Stimulated activated CD8-positive, alpha-beta memory T cell treated with anti-CD3 and anti-CD28 coated beads, Interleukin-15, amount 100 ng/mL, for 24 hours (primary cell): ENCODE measurements at places on chromosomes 2 and 18.

DNA sequence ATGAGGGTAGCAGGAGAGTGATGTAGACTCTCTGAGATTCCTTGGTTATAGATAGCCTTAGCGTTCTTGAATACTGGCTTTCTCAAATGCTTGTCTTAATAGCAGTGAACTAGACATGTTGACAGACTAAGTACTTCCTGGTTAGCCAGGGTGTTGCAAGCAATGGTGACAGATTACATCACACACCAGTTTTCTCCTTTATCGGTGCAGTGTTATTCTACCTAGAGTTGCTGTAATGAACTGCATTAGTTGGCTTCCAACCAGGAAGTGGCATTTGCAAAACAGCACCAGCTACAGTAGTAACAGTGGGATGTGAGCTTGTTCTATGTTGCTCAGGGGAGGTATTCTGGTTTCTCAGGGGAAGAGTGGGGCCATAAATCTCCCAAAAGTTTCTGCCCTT, 582.2 kb upstream of the DDX18 start:
- DNase-seq, result no peak

DNA sequence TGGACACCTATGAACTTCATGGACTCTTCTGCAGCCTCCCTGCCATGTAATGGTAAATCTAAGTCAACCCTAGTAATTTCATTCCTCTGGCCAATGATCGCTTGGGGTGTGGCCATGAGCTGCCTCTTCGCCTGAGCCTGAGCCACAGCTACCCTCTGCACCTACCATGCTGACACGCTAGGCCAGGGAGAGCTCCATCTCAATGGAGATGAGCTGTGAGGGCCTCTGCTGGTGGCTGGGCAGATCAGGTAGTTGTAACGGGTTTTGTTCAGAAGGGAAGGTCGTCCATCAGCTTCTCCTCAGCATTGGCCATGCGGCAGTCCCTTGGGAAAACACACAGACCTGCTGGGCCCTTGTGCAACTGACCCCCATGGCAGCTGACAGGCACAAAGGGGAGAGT, 24.4 kb downstream of the MPHOSPH10 start:
- no peak for DNase-seq

DNA sequence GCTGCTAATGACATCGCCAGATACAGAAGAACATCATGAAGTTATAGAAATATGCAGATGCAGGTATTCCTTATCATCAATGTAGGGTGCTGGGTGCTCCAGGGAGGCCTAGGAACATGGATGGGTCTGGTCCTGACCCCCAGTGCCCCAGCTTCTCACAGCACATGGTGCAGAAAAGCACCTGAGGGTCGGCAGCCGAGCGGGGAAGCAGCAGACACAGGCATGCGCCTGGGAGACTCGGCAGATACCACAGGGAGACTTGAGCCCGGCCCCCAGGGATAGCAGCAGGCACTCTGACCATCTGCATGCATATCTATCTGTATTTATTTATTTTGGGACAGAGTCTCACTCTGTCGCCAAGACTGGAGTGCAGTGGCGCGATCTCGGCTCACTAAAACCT, 43.2 kb downstream of the TMEM18 start:
- no peak for DNase-seq

GRCh38 chr2:135840601-135841000, 3.6 kb upstream of the LCT start:
- no peak for DNase-seq

DNA sequence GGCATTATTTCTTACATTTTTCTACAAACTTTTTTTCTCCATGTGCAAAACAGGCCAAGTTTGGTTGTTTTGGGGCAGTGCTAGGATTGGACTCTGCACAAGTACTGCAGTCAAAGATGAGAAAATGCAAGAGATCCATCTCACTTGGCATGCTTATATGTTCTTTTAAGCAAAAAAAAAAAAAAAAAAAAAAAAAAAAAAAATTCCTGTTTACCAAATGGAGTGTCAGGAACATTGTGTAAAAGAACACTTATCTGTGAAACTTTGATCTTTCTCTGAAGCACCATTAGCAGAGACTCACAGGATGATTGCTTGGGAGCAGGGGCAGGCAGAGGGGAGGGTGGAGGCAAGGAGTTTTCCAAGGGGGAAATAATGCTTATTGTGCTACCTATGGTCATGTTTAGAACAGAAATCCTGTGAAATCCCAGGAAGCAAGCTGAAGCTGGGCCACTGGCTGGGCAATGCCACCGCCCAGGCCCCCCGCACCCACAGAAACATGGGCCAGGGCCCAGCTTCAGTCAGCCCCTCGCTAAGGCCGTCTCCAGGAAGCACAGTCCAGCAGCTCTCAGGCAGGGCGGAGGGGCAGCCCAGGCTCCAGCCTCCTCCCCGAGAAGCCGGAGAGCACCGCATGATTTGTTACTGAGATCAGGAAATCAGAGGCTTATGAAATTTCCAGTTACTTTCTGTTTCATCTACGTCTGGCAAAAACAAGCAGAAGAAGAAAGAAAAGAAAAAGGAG, 229.4 kb downstream of the ZNF516 start:
- no peak for DNase-seq

DNA sequence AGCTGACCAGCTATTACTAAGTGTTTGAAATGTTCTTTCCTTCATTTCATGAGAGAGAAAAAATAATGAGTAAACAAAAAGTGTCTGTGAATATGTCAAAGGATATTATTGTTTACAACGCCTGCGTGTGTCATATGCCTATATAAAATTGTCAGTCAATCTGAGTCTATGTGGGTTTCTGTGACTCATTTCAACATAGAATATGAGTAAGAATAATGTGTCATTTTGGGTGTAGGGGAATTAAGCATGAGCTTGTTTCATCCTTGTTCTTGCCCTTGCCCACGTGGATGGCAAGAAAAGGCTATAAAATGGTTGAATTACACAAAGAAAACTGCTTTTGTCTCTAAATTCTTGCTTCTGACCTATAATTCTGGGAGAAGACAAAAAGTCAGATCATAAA, 466.0 kb downstream of the PTH2R start:
- no peak for DNase-seq

- DNase-seq, result no peak
Measured at GRCh38 chr18:45688113-45688512, 35.9 kb upstream of the SLC14A1 start.

- no peak for DNase-seq
Measured at GRCh38 chr2:241964133-241964532, 94.6 kb downstream of the RTP5 start.

- DNase-seq, result no peak
Measured at GRCh38 chr2:191070276-191070675, 56.3 kb upstream of the STAT1 start.

DNA sequence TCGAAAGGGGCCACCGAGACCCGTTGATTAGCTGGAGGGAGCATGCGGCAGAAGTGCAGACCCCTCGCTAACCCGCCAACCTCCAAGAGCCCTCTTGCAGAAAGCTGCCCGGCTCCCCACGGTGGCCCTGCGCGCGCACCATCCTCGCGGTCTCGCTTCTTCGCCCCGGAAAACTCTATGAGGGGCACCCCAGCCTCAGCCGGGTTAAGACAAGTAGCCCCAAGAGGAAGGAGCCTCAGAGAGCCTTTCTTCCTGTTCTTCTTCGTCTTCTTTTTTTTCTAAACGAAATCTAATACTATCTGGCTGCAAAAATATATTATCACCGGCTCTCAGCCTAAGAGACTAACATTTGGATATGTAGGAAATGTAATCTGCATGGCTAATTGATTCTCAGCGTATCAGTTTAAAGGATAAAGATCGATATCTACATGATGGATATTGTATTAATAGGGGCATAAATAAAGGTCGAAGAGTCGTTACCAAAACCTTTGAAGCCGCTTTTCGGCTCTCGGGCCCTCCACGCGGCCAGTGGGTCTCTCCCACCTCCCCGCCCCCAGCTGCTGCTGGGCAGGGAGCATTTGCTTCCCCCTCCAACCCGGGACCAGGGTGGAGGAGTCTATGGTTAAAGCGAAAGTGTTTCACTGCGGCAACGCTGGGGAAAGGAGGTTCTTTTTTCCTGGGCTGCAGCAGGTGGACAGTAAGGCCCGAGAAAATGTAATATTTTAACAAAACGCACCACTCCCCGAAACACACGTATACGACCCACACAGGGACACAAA, 6.1 kb upstream of the PAX3 start:
- DNase-seq, result no peak

DNA sequence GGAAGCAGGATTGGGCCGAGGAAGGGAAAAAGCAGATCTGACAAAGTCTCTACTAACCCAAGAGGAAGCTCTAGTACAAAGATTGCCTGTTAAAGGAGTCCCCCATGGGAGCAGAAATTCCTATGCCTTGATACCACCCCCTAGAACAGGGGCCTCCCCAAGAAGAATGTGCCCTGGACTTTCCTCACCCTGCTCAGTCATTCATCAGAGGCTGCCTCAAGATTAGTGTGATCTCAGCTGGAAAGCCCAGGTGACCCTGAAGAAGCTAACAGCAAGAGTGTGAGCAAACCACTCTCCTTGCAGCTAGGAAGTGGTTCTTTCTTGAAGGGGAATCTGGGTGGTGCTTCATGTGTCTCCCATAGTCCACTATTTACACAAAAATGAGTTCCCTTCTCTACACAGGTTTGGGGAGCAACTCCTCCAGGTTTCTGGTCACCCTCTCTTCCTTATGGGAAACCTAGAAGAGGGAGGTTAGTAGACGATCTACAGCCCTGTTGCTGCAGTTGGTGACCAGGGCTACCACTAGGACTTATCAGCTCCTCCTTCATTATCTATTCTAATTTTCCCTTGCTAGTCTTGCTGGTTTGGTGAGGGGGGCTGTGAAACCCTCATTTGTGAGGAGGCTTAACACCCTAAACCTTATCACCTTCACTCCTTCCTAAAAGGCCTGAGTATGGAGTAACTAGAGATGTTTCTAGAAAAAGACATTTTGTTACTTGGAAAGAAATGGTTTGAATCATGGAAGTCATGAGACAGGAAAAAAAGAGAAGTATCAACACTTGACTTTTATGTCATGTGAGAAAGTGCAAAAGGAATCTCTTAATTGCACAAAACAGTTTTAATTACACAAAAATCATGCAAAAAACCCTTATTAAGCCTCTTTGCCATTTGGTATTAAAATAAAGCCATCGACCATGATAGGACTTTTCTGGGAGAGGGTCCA, 2.9 kb upstream of the WDR7 start:
- no peak for DNase-seq

GRCh38 chr18:76490670-76491472, 4.2 kb downstream of the ZNF516 start:
- no peak for DNase-seq

- DNase-seq, result no peak
Measured at GRCh38 chr2:29747786-29748470, 173.5 kb downstream of the ALK start.

DNA sequence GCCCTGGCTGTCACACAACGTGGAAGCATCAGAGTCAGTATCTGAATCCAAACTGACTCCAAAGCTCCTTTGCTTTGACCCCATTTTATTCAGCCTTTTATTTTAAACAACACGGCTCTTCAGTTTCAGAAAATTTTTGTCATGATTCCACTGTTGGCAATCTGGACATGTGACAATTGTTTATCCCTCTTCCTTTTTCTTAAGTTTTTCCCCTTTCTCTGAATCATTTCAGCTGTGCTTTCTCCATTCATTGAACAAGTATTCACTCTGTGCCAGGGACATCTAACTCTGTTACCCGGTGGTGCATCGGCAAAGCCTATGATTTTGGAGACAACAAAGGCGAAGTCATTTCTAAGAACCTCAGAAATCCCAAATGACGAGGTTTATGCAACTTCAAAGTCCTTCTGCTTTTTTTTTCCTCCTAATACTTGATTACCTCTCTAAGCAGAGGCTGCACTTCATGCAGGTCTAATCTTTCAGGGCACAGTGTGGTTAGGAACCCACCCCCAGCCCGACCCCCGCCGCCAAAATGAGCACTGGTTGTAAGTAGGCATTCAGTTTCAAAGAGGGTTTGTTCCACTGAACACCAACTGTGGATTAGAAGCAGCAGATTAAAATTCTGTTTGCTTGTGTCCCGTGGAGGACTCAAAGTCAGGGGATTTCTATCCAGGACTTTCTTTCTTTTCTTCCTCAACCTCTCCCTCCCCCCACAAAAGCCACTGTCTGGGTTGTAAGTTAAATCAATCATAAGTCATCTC, 18.6 kb downstream of the ST6GAL2 start:
- no peak for DNase-seq

DNA sequence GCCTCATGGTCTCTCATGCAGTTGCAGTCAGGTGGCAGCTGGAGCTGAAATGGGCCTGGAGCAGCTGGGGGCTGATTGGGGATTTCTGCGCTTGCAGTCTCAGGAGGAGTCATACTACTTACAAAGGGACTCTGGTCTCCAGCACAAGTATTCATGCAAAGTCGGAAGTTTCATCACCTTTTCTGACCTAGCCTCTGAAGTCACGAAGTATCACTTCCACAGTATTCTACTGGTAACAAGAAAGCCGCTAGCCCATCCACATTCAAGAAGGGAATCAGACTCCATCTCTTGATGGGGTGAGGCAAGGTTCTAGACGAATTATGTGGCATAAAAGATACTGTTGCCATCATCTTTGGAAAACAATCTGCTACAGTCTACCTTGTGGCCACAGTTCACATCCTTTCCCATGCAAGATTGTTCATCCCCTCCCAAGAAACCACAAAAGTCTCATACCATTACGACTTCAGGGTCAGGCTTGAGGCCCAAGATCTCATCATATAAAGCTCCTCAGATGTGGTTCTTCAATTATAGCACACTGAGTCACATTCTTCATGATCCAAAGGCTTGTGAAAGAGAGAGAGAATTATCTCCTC, 95.3 kb downstream of the SMC6 start:
- no peak for DNase-seq
